ENCODE measurements at places on chromosomes 7 and 10.

GRCh38 chr7:81158189-81158588 is 239.3 kb upstream of the SEMA3C start:
- no peak for DNase-seq

DNA sequence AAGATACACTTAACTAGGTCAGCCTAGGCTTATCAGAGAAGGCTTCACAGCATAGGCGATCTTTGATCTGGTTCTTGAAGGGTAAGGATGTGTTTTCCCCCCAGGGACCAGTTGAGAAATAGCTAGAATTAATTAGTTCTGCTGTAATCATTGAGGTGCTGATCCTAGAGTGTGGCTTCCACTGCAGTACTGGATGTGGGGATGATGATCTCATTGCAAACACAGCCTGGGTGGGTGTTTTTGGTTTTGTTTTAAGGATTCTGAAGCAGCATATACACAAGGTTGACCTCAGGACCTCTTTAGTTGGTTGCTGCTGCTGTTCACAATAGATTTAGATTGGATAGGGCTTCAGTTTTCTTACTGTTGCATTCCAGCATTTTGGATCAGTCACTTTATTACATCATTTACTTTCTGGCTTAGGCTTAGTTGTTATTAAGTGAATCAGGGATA is 159.7 kb downstream of the AUTS2 start:
- DNase-seq, result no peak

DNA sequence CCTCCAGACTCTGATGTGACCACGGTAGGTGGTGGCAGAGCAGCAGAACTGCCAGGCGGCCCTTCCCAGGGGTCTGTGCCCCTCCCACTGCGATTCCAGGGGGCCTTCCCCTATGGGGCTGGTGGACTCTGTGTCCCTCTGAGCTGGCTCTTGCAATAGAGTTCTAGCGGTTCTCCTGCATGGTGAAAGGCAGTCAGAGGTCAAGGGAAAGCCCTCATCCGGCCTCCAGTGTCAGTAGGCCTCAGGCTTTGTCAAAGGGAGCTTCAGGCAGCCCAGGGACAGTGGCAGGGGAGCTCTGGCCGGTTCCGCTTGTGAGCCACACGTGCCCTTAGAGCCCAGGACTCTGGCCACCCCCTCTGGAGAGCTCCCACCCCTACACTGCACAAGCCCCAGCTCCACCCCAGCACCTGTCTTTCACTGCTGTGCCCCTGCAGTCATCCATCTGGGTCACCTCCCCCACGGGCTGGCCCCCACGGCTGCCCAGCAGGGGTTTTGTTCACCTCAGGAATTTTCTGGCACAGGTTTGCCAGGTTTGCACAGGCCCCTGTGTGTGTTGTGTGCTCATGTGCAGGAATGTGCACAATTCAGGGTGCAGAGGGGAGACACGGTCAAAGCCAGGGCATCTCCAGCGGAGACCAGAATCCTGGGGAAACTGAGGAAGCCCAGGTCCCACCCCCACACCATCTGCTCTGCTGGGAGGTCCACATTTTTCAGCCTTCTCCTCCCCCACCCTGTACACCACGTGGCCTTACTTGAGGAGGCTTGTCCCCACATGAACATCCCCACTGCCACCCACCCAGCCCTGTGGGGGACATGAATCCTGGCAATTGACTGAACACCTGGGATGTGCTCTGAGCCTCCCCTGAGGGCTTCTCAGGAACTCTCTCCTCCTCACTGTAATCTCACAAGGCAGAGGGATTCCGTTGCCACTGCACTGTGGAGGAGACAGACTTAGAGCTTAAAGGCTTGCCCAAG is 23.8 kb downstream of the C10orf105 start:
- no peak for DNase-seq

DNA sequence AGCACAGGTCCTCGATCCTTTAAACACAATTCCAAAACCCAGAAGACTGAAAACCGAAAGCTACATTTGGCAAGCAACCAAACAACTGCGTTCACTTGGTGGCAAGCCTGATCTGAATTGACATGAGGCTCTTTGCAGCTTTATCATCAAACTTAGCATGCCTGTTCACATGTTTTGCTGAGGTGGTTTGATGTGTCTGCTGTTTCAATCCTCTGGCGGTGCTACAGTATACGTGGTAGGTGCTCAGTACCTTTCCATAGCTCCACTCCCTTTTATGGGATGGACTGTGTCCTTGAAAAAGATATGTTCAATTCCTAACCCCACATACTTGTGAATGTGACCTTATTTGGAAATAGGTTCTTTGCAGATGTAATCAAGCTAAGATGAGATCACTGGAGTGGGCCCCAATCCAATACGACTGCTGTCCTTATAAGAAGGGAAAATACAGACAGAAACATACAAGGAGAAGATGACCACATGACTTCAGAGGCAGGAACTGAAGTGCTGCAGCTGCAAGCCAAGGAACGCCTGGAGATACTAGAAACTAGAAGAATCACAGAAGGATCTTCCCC is 33.4 kb downstream of the CCDC6 start:
- no peak for DNase-seq

GRCh38 chr10:14779001-14779651 is 4.4 kb upstream of the FAM107B start:
- no peak for DNase-seq

DNA sequence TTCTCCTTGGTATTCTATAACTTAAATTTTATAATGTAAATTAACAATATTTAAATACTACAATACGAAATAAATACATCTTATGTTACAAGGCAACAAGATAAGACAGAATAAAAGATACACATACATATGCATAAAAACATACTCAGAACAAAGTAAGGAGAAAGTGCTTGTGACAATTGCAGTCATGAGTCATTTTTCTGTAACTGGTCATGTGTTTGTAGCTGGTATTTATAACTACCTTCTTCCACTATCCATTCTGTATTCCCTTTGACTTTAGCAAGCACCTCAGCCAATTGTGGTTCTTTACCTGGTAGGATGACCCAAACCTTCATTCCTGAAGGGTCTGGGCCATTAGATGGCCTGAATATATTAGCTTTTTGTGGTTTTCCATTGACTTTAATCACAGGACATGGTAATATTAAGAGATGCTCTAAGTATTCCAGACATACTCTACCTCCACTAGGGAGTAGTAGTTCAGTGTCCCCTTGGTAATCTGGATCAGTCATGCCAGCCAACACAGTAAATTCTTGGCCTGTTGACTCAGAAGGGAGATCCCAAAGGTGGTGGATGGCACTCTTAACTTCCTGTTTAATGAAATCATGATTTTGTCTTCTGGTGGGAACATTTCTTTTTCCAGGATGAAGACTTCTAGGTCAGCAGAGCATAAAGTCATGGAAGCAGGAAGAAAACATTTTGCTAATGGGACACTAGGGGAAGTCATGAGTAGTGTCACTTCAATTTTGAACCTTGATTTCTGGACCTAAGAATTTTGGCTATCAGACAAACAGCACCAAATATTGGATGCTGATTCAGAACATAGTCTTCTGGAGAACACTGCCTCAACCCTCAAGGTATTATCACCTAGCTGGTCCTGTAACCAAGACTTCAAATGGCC is 733.7 kb upstream of the IGFBP3 start:
- DNase-seq, result no peak

GRCh38 chr7:100675581-100676350 is 2.2 kb downstream of the GNB2 start:
- DNase-seq, result peak; percentile 79

DNA sequence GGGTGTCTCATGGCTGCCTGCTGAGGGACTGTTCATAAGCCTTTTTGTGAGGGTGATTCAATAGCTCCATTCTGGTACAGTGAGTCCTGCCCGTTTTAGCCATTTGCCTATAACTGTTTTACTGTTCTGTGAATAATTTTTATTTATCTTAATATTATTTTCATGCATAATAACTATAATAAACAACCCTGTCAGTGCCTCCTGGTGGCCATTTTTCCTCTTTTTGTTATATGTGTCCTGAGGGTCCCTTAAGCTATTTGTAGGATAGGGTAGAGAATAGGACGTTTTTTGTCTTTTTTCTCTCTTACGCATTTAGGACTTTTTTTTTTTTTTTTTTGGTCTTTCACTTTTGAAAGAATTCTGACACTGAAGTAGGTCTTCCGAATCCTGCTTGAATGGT is 2.9 kb downstream of the C1QL3 start:
- no peak for DNase-seq

DNA sequence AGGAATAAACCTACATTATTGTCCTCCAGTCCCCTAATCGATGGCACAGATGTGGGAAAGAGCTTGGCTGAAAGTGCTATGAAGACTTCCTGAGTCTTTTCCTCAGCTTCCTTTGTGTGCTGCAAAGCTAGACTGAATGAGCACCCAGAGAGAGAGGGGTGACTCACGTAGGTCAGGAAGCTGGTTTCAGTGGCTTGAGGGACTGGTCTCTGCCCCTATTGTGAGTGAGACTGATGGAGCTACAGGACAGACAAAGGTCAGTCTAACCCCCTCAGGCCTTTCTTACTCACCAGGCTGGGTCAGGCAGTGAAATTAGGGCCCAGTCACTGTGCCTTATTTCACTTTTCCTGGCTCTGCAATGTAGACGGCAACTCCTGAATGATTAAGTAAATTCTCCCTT is 171.1 kb upstream of the GRB10 start:
- no peak for DNase-seq

- no peak for DNase-seq
Observed at GRCh38 chr10:132973903-132974241, 31.5 kb upstream of the CFAP46 start.

DNA sequence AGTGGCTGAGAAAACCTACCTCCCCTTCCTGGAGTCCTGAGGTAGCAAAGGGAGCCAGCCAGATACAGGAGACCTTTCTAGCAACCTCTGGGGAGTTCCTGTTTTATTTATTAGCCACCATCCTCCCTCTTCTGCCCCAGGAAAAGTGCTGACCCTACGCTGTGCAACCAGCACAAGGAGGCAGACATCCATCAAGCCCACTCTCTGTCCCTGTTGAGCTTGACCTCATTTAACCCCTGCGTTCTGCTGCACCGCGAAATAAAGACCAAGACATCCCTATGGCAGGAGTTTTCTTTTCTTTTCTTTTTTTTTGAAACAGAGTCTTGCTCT is 25.3 kb upstream of the ANKRD2 start:
- DNase-seq, result no peak

GRCh38 chr10:30709700-30710358 is 80.3 kb upstream of the LYZL2 start:
- no peak for DNase-seq

DNA sequence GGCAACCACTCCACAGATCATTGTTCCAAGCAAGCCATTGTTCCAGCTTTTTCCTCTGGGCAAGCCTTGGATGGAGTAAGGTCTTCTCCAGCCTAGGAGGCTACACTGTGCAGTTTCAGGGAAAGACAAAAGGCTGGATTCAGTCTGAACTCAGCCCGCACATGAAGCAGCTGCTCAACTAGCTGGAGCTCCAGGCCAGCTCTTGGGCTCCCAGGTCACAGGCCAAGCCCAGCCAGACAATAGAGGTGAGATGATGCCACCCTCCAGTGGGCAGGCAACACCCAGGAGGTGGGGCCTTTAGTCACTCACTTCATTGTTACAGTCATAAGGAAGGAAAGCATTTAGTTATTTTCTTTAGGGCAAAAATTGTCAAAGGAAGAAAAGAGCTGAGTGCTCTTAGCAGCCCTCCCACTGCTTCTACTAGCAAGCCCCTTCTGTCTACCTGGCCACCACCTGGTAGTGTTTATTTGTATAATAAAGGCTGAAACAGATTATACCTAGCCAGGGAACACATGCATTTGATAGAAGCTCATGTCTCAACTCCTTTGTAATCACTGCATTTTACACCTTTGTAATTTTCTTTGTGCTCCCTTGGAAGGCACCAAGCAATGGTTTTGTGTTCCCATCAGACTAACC is 253.4 kb downstream of the WDR11 start:
- DNase-seq, result no peak

DNA sequence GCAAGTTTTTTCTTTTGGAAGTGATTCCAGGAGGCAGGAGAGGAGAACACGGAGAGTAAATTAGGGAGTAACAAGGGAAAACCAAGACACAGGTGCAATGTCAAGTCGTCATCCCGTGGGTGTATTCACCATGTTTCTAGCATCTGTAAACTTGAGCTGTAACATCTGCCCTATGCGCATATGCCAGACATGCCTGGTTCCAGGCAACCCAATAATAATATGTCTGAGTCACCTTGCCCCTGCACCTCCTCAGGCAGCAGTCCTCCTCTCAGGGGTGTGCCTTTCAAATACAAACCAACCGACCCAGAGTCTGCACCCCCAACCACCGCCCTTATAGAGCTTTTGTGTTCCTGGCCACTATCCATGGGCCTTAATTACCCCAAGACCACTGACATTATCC is 107.0 kb upstream of the PDE1C start:
- DNase-seq, result no peak

All from stimulated activated CD8-positive, alpha-beta memory T cell treated with anti-CD3 and anti-CD28 coated beads, Interleukin-15, amount 100 ng/mL, for 4 hours (primary cell).